NCI-H226 (cell line): ENCODE measurements at places on chromosomes 3 and 15.

GRCh38 chr3:30266524-30266923 lies 339.9 kb upstream of the TGFBR2 start:
- DNase-seq: no peak

- no peak for DNase-seq
Observed at GRCh38 chr3:167198949-167199600, 181.0 kb downstream of the ZBBX start.

GRCh38 chr3:101122681-101123080 lies 129.5 kb upstream of the ABI3BP start:
- no peak for DNase-seq

DNA sequence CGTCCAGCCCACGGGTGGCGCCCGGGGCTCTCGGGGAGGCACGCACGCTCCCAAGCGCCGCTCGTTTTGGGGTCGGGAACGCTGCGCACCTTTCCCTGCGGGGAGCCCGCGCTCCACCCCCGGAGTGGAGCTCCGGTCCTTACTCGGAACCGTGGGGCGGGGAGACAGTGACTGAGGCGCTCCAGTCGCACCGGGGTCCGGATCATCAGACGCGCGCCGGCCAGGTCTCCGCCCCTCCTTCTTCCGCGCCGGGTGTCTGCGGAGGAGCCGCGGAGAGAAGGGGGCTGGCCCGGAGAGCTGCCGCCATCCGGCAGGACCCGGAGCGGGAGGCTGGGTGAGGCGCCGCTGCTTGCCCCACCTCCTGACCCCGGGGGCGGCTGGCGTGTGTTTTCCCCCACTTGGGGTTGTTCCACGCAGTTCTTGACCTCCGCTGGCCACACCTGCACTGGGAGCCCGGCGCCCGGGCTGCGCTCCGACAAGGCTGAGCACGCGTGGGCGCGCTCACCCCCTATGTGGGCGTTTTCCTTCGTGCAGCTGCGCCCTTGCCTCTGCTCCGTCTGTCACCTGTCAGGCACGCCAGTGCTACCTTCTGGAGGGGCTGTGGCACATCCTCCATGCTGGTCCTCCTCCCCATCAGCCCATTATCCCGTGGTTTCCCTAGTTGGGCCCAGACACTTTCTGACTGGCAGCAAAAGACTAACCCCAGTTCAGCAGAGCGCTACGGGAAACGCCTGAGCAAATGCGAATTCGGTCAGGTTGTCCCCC lies at the start of gene MCF2L2:
Gene MCF2L2, minus strand, starts transcription at position 173 of the 765 bp plus-strand sequence. CDS start 642 bp downstream, outside the sequence.
- peak; percentile 31 for DNase-seq

DNA sequence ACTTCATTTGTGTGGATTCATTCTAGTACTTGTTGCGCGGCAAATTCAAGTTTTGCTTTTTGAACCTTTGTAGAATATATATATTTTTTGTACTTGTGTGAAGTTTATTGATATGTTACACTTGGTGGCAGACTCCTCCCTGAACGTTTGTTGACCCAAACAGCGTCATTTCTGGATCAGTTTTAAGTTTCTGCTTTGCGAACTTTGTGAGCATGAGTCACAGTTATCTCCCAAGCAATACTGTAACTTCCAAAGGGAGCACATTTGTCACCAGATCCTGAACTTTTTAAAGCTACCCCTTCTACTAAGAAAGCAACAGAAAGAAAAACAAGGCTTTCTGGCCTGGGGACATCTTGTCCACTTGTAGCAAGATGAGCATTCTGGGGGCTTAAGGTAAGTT lies 74.8 kb upstream of the CACNA2D3 start:
- DNase-seq: no peak

DNA sequence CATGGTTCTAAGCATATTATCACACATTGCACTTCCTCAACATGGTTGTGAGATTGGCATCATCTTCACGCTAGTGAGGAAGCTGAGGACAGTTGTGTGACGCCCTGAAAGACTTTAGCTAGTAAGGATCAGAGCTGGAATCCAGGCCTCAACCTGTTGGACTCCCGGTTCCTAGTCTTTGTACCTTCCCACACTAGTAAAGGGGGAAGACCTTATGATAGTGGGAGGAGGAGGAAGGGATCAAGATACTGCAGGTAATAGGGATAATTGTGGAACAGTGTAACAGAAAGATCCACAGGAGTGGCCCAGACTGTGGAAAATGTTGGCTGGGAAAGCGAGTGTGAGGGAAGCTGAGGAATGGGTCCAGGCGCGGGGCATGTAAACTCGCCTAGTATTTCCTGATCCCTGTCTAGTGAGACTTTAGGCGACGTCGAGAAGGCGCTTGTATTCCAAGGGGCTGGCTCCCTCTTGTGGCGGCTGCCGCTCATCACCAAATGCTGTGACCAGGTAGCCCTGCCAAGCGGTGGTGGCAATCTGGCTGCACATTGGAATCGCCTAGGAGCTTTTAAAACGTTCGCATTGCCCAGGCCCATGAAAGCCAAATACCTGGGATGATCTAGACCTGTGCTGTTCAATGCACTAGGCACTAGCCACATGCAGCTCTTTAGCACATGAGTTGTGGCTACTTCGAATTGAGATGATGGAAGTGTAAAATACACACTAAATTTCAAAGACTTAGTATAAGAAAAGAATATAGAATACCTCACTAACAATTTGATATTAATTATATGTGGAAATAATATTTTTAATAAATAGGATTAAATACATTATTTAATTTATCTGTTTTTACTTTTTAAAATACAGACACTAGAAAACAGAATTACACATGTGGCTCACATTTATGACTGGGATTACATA lies 38.8 kb upstream of the CLDN18 start:
- peak; percentile 38 for DNase-seq

GRCh38 chr15:82298520-82298919 lies 35.9 kb downstream of the SAXO2 start:
- no peak for DNase-seq

DNA sequence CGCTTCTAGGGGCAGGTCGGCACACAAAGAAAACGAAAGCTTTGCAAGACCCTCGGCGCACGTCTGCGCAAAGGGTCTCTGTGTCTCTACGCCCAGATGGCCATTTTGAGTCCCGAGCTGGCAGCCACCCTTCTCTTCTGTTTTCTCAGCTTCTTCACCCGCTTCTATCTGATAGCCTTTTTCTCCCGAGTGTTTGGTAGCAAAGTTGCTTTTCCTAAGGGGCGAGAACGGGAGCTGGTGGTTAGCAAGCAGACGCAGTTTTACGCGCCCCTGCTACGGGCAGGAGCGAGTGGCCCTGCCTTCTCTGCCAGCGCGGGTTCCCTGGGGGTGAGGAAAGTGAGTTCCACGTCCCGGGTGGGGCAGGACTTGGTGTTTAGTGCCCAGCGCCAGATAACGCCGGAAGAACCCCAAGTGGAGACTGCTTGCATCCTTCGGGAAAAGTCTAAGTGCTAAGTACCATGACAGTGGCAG lies 2.9 kb upstream of the MKRN2 start:
- no peak for DNase-seq

DNA sequence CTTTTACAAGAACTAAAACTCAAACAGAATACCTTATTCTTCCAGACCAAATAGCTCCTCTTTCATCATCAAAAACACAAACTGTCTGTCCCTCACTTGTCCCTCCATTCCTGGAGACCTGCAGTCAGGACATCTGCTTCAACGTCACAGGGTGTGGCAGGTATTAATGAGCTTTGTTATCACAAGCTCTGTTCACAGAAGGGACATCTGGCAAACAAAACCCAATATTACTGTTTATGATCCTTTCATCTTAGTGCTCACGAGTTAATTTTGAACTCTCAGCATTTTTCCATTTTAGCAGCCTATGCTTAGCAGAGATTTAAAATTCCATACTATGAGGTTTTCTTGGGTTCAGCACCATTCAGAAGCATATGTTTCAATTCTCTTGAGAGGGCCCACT lies 32.9 kb downstream of the AP3S2 start:
- no peak for DNase-seq

DNA sequence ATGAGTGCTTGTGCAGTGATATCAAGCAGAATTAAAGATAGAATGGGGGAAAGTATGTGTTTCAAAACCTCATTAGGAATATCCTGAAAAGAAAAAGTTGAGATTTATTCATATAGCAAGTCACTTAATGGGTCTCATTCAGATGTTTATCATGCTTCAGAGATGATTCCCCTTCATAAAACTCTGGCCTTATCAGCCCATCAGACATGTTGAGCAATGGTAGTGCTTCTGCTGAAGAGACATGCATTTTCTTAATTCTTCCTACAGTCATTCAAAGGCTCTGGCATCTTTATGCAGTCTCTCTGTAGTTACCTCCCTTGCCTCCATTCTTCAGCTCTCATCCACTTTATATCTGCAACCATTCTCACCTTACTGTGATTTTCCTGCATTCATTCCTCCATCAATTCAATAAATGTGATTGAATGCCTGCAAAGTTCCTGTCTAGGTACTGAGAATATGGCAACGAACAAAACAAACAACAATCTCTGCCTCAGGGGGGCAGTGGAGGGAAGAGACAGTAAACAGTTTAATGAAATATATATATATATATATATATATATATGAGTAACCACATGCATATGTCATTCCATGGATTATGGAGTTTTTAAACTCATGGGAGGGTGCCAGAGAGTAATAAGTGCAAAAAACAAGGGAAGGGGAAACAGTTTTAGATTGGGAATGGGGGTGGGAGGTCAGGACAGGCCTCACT lies 138.5 kb downstream of the NECTIN3 start:
- no peak for DNase-seq

GRCh38 chr3:127747751-127748521 lies 74.4 kb downstream of the MGLL start:
- peak; percentile 63 for DNase-seq

DNA sequence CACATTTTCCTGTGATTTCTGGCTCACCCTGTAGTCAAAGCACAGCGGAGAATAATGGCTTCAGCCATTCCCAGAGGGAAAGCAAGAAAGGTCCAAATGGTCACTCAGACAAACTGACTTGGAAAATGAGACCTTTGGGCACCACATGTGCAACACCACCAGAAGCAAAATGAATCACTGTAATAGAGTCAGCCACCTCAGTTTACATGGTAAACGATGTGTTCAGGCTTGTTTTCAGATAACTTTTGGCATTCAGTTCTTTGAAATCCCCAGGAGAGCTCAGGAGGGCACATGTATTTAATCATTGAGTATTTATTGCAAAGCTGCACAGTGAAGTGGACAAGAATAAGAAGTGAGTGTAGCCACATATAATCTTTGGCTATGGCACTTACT lies 38.4 kb upstream of the ALCAM start:
- no peak for DNase-seq
